ENCODE measurements at places on chromosomes 6 and 20. TPM values are rescaled to one million over a fixed set of nuclear protein-coding genes. Genes with fewer than 3 reads are reported as not detected.

DNA sequence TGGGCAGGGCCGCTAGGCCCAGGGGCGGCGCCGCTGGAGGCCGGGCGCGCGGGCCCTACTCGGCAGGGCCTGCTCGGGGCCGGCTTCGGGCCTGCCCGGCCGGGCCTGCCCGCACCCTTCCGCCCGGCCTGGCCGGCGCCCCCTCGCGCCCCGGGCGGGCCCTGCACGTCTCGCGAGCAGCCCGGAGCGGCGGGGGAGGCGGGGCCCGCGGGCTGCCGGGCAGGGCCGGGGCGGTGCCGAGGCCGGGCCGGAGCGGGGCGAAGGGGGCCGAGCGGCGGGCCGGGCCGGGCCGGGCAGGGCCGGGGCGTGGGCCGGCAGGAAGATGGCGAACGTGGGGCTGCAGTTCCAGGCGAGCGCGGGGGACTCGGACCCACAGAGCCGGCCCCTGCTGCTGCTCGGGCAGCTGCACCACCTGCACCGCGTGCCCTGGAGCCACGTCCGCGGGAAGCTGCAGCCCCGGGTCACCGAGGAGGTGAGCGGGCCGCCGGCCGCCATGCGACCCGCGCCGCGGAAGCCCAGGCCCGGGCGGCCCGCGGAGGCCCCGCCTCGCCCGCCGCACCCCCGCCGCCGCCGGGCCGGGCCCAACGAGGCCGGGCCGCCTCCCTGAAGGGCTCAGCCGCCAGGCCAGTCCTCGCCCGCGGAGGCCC, at the start of gene NPEPL1:
Gene NPEPL1, plus strand, starts transcription at position 222 of the 647 bp plus-strand sequence. Its CDS starts 101 bp downstream, at position 323.
- DNase-seq, result no peak

DNA sequence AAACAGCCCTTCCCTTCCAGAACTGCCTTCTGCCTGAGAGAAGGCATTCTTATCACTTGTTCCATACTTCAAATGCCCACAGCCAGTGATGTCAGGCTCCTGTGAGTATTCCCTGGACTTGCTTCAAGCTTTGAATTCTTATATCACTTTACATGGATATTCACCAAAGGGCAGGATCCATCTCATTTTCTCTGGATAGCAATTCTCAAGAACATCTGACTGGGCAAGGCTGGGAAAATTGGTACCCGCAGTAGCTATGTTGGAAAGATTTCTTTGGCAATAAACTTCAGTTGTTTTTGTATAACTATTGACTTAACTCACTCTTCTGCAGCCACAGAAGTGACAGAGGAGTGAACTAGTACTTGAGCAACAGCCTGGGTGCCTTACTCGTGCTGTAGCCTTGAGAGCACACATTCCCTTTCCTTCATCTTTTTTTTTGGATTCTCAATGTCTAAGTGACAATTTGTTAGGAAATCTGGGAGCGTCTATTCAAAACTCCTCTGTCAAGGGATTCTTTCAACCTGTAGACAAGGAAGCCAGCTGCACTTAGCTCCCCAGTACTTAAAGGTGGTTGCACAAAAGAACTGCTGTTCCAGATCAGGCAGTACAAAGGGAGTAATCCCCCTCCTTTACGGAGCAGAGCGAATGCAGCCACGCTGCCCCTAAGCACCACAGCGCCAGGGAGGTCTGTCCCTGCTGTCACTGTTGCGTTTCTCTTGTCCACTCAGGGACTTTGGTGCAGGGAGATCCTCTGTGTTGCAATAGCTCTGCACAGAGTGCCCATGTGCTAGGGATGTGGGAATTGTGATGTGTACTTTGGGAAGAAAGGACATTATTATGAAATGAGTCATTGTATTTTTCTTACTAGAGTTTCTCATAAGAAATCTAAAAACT, 69.6 kb downstream of the JAG1 start:
- DNase-seq, result no peak

DNA sequence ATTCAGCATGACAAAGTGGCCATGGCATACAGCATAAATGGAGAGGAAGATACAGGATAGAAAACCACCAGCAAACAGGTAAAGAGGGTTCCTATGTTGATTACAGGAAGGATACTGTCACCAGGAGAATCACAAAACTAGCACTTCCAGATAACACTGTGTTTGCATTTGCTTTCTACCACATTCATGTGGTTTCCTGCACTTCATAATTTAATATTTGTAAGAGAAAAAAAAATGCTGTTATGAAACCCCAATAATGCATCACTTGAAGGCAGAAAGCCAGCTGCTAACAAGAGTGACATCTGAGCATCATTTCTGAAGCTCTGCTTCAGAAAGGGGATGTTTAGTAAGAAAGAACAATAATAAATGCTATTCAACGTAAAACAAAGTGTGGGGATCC, 106.6 kb downstream of the ATXN1 start:
- DNase-seq, result no peak

DNA sequence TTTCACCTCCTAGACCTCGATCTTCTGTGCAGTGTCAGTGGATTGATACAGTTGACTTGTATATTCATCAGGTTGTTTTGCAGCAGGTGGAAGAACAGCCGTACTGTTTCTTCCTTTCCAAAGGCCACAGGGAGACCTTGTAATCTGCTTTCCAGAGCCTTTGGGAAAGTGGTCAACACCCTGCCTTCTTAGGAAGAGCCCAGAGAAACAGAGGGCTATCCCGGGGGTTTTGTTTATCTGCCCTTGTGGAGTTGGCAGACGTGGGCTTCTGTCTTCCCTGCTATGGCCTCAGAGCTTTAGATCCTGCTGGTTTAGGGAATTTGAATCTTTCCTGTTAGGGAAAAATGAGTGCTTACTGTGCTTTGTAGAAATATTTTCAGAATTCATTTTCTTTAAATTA, 19.6 kb downstream of the STX16 start:
- DNase-seq, result no peak

GRCh38 chr6:90028995-90029635, 134.8 kb downstream of the GJA10 start:
- DNase-seq, result no peak

- no peak for DNase-seq
These were observed 168.9 kb upstream of the STMND1 start for GRCh38 chr6:16932920-16933319.

DNA sequence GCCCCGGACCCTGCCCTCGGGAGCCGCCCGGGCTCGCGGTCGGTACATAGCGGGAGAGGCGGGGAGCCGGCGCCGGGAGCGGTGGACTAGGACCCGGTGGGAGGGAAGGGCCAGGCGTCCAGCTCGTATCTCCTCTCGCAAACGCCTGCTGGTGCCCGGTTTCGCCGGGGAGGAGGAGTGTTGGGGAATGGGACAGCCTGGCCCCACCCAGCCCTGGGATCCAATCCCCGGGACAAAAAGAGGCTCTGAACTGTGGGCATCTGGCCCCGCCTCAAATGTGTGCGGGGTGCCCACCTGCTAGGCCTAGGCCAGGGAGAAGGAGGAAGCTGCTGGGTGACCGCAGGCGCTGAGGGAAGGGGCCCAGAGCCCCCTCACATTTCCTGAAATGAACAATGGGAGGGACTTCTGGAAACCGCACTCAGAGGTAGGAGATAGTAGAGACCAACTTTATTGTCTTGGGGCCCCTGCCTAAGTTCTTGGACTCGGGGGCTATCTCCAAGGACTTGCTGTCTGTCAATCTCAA, at the start of gene KCNK17:
Gene KCNK17, minus strand, starts transcription at position 147 of the 523 bp plus-strand sequence. Its CDS starts 99 bp downstream, at position 48.
- DNase-seq, result no peak

DNA sequence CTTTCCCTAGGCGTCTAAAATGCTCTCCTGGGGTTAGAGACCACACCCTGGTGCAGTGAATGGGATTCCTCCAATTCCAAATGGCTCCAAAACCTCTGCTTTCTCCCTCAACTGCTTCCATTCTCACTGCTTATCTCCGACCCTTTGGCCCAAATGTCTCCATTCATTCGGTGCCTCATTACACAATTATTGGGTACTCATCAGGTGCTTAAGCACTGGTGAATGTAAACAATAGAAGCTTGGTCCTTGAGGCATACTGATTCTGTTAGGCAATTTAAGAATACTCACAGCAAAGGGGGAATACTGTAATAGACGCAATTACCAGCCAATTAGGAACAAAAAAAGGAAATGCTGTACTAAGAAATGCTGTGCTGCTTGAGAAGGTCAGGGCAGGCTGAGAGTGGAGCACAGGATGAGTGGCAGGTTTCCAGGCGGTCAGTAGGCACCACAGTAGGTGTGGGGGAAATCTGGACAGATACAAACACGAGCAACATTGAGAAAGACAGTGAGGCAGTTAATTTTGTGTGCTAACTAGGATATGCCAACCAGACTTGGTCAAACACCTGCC, 23.0 kb downstream of the GMDS start:
- no peak for DNase-seq

DNA sequence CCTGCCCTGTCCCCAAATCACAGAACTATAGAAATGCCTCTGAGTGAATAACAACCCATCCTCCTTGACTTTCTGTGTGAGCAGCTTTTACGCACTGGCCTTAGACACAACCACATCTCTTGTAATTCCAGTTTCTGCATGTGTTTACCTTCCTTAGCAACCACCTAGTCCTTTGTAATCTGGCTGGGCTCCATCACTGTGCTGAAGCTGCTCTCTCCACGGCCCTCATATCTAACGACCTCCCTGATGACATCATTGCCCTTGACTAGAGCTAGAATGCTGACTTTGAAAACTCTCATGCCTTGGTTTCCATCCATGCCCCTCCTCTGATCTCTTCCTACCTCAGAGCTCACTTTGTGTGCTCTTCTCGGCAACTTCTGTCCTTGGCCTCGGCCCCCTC, 30.5 kb upstream of the GLP1R start:
- DNase-seq, result no peak

DNA sequence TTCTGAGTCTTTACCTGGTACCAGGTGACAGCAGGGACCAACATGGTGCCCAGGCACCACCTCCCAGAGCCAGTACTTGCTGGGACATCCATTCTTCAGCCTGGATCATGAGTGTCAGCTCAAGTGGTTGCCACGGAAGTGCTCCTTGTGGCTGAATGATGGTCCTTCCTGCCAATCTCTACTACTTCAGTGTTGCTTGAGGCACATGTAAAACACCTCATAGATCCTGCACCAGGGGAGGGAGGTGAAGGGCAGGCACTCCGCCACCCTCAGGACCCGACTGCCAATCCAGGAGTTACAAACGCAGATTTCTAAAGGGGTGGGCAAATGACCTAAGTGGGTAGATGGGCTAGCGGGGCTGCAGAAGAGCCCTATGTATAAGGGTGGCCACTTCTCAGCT, 226.0 kb downstream of the PREX1 start:
- DNase-seq, result no peak

DNA sequence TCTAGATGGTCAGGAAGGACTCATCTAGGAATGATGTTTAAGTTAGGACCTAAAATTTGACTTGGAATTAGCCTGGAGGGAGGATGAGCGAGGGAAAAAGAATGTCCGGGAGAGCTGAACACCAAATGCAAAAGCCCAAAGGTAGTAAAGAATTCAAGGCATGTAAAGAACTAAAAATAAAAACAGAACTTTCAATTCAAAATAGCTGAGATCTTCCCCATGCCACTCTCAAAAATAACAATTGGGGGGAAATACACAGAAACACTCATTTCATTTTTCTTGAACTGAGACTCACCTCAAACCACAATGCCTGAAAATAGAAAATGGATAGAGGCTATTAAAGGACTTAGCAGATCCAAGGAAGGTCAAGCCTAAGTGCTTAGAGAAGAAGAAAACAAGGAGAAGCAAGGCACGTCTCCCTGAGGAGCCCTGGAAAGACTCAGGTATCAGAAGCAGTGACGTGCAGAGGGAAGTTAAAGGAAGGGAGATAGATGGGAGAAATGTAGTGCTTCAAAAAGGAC, 10.4 kb downstream of the PXT1 start:
- no peak for DNase-seq

GRCh38 chr6:27406085-27406484, 17.5 kb downstream of the ZNF391 start:
- no peak for DNase-seq

DNA sequence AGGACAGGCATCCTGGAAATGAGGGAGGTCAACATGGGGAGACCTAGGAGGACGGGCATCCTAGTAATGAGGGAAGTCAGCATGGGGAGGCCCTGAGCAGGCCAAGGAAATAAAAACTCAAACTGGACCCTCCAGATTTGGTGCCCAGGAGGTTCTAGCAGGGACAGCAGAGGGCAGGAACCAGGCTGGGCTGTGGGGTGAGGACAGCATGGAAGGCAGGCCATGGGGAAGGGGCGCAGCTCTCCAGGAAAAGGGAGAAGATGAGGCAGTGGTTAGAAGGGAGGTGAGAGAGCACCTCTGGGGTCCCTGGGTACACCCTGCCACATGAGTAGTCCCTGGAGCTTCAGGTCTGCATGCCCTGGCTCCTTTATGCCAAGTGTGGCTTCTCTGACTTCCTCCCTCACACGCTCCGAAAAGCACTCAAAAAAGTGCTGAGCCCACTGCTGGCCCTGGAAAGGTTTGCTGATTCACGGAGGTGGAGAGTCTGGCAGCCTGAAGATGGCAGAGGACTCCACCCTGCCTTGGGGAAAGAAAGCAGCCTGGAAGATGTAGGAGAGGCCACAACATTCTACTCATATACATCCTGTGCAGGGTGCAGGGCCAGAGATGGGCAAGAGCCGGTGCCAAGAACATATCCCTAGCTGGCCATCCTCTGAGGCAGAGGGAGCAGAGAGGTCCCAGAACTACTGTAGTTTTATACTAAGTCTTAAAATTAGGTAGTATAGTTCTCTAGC, 154.9 kb downstream of the MRPL14 start:
- DNase-seq, result no peak

- no peak for DNase-seq
These were observed 35.9 kb upstream of the PIM1 start for GRCh38 chr6:37134036-37134395.

- DNase-seq, result no peak
These were observed 67.7 kb downstream of the AK9 start for GRCh38 chr6:109623288-109623687.

DNA sequence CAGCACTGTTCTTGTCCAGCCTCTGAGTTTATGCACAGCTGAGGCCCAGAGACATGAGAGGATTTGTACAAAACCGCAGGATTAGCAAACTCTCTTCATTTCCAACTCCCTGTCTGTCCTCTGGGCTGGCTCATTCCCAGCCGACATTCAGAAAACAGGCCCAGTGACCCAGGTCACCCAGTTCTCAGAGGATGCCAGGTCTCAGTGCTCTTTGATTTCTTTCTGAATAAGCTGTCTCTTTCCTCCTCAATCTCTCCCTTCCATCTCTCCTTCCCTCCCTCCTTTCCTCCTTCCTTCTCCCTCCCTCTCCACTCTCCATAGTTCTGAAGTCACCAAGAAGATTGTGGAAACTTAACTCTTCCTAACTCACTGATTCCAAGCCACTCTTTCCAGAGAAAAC, 372.7 kb upstream of the SULF2 start:
- no peak for DNase-seq

- DNase-seq, result no peak
These were observed 51.1 kb downstream of the RCAN2 start for GRCh38 chr6:46440141-46440540.

The SLC44A4 gene
- not detected for total RNA-seq

The SIRPB1 gene
- total RNA-seq, result 8.5 TPM

The SMLR1 gene
- not detected for total RNA-seq

Measured in thoracic aorta (tissue), 2 donors.